ELF-1 (cell line): ENCODE measurements at places on chromosomes 1 and 21.

GRCh38 chr1:8363767-8364301 is 45.9 kb downstream of the SLC45A1 start:
- DNase-seq, result no peak

DNA sequence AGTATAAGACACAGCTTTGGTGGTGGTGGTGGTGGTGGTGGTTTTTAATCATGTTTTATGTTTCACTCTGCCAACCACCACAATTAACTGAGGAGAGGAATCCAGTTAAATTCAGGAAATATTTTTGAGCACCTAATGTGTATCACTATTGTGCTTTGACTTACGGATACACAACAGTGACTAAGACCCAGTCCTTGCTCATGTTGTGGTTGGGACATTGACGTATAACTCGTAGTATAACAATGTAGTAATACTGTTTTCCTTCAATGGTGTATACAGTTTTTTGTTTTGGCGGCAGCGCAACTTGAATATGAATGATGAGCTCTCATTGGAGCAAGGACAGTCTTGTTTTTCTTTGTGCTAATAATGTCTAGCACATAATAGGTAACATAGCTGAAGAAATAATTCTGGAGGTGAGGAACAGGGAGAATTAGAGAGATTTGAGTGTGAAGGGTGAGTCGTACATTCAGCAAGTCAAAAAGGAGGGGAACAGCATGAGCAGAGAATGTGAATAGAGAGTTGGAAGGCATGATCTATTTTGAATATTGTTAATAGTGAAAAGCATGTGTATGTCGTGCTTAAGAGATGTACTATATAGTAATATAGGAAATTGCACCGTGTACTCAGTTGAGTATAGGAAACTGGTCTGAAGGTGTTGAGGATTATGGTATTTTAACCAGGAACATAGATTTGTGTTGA is 5.5 kb downstream of the CACYBP start:
- DNase-seq, result no peak

DNA sequence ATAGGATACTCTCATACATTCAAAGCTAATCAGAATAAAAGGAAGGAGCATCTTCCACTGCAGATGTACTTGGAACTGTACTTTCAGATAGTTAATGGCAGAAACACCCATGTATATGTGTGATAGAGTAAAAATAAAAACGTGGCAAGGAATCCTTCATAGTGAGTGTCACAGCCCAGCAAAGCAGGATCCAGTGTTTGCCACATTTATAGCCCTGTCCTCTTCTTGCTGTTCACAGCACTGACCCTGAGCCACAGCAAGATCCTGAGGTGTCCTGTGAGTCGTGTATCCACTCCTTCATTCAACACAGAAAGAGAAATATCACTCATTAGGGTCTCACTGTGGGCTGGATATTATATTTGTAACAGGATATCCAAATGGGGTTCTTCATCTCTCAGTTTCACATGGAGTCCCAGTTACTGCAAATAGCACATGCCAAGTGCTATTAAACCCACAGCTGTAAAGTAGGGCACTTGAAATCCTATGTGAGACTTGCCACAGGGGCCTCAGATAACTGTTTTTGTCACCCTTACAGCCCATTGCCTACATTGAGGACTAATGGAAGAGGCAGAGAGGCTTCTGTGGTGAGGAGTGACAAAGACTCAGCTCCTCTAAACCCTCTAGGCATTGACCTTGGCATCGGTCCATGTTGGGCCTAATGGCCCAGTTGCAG is 41.3 kb downstream of the CYP2J2 start:
- DNase-seq, result no peak

GRCh38 chr21:46029186-46029924 is 47.8 kb downstream of the COL6A1 start:
- DNase-seq, result no peak

- DNase-seq, result no peak
Observed at GRCh38 chr1:117164209-117164608, 42.7 kb upstream of the TRIM45 start.

DNA sequence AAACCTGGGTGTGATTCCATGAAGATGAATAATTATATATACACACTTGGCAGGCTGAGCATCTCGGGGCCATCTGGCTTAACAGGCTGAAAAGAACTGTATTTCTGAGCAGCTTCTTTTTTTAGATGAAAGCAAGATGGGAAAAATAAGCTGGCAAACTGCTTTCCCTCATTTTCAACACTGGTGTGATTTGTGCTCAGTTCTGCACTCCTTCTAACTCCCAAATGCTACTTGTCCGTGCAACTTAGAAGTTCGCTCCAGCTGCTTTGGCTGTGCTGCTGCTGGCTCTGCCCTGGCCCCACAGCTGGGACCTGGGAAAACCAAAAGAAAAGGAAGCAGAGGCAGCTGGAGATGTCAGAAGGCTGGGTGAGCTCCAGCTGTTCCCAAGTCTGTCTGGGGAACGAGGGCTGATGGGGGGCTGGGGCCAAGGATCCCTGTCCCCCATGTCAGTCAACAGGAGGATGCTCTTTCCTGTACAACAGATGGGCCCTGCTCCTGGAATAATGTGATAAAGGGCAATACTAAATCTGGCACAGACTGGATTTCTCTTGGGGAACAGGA is 44.9 kb downstream of the PAFAH2 start:
- no peak for DNase-seq

DNA sequence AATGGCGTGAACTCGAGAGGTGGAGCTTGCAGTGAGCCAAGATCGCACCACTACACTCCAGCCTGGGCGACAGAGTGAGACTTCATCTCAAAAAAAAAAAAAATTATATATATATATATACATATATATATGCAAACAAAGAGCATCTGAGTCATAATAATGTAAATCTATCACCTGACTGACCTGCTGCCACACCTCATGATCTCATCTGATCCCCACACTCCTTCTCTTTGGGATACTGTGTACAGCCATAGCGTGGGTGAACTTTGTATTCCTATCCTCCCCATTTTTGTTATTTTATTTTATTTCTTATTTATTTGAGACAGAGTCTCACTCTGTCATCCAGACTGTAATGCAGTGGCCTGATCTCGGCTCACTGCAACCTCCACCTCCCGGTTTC is 2.6 kb upstream of the HDAC1 start:
- DNase-seq, result no peak

DNA sequence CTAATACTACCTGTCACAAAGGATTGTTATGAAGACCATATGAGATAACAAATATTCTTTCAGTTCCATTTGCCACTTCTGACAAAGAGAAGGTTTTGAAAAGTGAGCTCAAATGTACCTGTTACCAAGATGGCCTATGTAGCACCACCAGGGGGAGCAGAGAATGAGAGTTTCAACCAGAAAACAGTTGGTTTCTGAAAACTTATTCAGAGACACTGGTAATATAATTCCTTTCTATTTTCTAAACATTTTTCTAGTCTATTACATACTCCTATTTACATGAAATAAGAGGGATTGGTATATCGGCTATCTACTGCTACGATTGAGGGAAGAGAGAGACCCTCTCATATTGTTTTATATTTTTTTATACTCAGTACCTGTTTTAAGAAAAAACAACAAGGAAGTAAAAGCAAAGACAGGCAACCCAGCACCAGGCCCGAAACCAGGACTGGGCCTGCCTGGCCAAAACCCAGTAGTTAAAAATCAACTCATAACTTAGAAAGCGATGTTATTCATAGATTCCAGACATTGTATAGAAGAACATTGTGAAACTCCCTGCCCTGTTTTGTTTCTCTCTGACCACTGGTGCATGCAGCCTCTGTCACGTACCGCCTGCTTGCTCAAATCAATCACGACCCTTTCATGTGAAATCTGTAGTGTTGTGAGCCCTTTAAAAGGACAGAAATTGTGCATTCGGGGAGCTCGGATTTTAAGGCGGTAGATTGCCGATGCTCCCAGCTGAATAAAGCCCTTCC is 48.3 kb downstream of the IL23R start:
- no peak for DNase-seq

GRCh38 chr1:2379733-2380404 is 11.5 kb downstream of the MORN1 start:
- no peak for DNase-seq

DNA sequence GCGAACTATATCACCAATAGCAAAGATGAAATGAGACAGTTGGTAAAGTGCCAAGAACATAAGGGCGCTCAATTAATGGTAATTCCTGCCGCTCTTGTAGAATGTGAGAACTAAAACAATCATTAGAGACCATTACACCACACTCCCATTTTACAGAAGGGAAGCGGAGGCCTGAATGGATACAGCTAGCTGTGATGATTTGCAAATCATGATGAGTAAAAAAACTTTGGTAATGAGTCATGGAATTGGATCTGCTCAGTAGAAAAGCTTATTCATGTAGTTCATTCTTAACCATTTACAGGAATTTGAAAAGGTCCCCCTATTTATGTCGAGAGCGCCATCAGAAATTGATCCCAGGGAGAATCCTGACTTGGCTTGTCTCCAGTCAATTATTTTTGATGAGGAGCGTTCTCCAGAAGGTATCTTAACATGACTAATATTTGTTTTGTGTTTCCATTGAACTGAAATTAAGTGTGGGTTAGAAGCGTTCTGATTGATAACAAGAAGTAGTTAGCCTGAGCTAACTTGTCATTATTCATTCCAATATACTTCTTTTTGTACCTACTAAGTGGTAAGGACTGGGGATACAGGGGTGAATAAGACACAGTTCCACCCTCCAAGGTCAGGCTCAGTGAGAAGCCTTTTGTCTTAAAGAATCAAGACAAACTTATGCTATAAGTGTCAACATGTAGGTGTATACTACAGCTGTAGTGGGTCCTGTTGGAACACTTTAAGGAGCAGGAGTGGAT is 812 bp downstream of the TTC4 start:
- DNase-seq, result no peak

DNA sequence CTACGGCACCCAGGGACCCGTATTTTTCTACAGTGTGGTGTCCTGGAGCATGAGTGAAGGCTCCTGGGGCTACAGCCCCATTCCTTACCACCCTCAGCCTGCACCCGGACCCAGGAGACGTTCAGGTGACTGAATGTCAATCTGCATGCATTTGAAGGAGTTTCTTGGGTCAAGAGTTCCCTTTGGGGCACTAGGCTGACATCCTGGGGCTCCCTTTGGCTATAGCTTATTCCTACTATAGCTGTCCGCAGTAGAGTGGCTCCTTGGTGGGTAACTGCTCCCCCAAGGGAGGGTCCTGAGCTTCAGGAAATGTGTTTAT is 19.9 kb upstream of the LRRN2 start:
- DNase-seq, result no peak
